ENCODE measurements at places on chromosomes 6 and 20. TPM values are rescaled to one million over a fixed set of nuclear protein-coding genes. Genes with fewer than 3 reads are reported as not detected.

TXLNB gene
- total RNA-seq, result 0.25 TPM

PGK2 gene
- not detected for total RNA-seq

BPIFB1 gene
- total RNA-seq, result not detected

PKHD1 gene
- under 0.01 TPM for total RNA-seq

ANKRD66 gene
- total RNA-seq, result 0.25 TPM

PPP1R16B gene
- 10.1 TPM for total RNA-seq

MCCD1 gene
- not detected for total RNA-seq

DOK5 gene
- total RNA-seq, result 152 TPM

HCK gene
- 2.5 TPM for total RNA-seq

ZNF343 gene
- 10.1 TPM for total RNA-seq

ARMC12 gene
- 0.25 TPM for total RNA-seq

MTFR2 gene
- total RNA-seq, result 0.25 TPM

C20orf96 gene
- 11.1 TPM for total RNA-seq

BPI gene
- 0.25 TPM for total RNA-seq

SEMG1 gene
- total RNA-seq, result not detected

HSPA1L gene
- 3.7 TPM for total RNA-seq

IL17F gene
- total RNA-seq, result 0.25 TPM

AGER gene
- total RNA-seq, result 0.98 TPM

STMND1 gene
- 0.25 TPM for total RNA-seq

EBF4 gene
- 10.6 TPM for total RNA-seq

CST9 gene
- not detected for total RNA-seq

SLC35A1 gene
- total RNA-seq, result 22.6 TPM

GABRR1 gene
- not detected for total RNA-seq

SLC24A3 gene
- total RNA-seq, result 21.4 TPM

OSTM1 gene
- total RNA-seq, result 22.1 TPM

TRIM31 gene
- not detected for total RNA-seq

MEP1A gene
- under 0.01 TPM for total RNA-seq

BACH2 gene
- total RNA-seq, result 63.4 TPM

SOBP gene
- total RNA-seq, result 58.0 TPM

UTRN gene
- 34.9 TPM for total RNA-seq

NEURL2 gene
- total RNA-seq, result 3.2 TPM

SCP2D1 gene
- not detected for total RNA-seq

MRAP2 gene
- total RNA-seq, result 2.5 TPM

MCM8 gene
- 3.9 TPM for total RNA-seq

TMEM244 gene
- 1.2 TPM for total RNA-seq

ZNF512B gene
- total RNA-seq, result 15.0 TPM

FIG4 gene
- total RNA-seq, result 43.0 TPM

BPIFB3 gene
- not detected for total RNA-seq

ZGPAT gene
- total RNA-seq, result 7.6 TPM

OR2H1 gene
- total RNA-seq, result not detected

ZNF165 gene
- total RNA-seq, result 0.49 TPM

ULBP1 gene
- total RNA-seq, result 2.5 TPM

ADGB gene
- total RNA-seq, result 0.25 TPM

FNDC1 gene
- total RNA-seq, result 3.2 TPM

NKAIN2 gene
- total RNA-seq, result 115 TPM

SNPH gene
- total RNA-seq, result 13.5 TPM

WFDC2 gene
- total RNA-seq, result 3.7 TPM

HLA-DRB5 gene
- total RNA-seq, result not detected

XKR7 gene
- 11.3 TPM for total RNA-seq

AIF1 gene
- total RNA-seq, result 5.7 TPM

ZSCAN12 gene
- 15.2 TPM for total RNA-seq

TSBP1 gene
- total RNA-seq, result not detected

OR2B6 gene
- total RNA-seq, result not detected

C6orf141 gene
- 0.74 TPM for total RNA-seq

SNAP25 gene
- 113 TPM for total RNA-seq

KHDRBS2 gene
- 55.8 TPM for total RNA-seq

Data from temporal lobe (tissue), 4 donors.